Activated T-helper 17 cell treated with anti-CD3 and anti-CD28 coated beads, Interleukin-2, amount 50 U/mL, for 72 hours (primary cell): ENCODE measurements at places on chromosomes 7 and 10. TPM values are rescaled to one million over a fixed set of nuclear protein-coding genes. Genes with fewer than 3 reads are reported as not detected.

DNA sequence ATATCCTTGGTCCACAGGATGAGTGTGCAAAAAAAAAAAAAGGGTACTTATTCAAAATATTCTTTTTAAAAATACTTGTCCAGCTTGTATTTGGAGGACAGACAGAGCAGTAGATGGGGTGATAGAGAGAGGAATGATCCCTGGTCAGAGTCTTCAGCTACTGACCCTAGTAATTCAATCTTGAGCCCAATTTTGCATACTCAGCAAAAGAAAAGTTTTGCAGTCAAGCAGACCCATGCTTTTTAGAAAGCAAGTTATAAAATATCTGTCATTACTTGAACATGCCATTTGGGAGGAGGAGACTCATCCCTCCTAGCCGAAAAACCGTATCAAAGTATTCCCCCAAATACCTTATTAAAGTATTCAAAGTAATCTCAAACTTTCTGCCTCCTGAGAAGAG, 585.0 kb downstream of the KCNMA1 start:
- no peak for ATAC-seq

GRCh38 chr10:62581351-62581750, 207.2 kb downstream of the ZNF365 start:
- no peak for ATAC-seq

GRCh38 chr10:63547628-63548360, 26.6 kb downstream of the REEP3 start:
- no peak for ATAC-seq

Gene GPC2
- 4.9 TPM for total RNA-seq

- no peak for ATAC-seq
Measured at GRCh38 chr7:41571573-41571972, 131.3 kb downstream of the INHBA start.

DNA sequence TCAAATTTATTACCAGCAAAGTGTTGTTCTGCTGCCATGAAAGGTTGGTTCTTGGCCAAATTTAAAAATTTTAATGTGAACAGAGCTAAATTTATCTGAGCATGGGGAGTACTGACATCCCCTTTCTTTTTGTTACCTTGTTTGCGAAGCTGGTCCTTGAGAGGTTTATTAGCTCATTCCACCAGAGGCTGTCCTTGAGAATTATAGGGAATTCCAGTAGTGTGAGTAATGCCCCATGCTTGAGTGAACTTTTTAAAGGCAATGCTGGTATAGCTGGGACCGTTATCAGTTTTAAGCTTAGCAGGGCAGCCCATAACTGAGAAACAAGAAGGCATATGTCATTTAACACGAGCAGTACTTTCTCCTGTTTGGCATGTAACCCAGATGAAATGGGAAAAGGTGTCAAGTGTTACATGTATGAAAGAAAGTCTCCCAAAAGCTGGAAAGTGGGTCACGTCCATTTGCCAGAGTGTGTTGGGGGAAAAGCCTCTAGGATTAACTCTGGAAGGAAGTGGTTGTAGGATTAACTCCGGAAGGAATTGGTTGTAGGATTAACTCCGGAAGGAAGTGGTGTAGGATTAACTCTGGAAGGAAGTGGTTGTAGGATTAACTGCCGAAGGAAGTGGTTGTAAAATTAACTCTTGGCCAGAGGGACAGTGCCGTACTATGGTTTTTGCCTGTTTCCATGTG, 37.3 kb upstream of the AKR1C2 start:
- no peak for ATAC-seq

Gene ATG9B
- 2.9 TPM for total RNA-seq

Gene TIMM23B
- total RNA-seq: 22.1 TPM

DNA sequence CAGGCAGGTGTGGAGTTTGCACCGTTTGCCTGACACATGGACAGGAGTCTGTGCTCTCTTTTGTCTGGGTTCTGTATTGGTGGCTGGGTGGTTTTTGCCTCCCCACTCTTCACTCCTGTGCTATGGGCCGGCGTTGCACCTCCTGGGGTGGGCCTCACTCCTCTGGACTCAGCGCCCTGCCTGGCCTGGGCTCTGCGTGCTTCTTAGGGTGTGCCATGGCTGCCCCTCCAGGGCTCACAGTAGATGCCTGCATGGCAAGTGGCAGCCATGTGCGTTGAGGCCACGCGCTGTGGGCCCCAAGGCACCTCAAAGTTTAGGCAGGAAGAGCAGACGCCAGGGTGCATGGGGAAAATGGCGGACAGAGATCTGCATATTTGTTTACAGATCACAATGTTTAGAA, 319.8 kb downstream of the ADARB2 start:
- no peak for ATAC-seq

Gene MRC1
- not detected for total RNA-seq

Gene HOXA2
- total RNA-seq: not detected

Gene PAPOLB
- not detected for total RNA-seq

Gene GPR26
- not detected for total RNA-seq

Gene TRIL
- total RNA-seq: not detected

- ATAC-seq: no peak
Measured at GRCh38 chr7:130904792-130905191, 170.8 kb upstream of the KLF14 start.

GRCh38 chr7:94047956-94048355, 43.8 kb upstream of the BET1 start:
- ATAC-seq: no peak

DNA sequence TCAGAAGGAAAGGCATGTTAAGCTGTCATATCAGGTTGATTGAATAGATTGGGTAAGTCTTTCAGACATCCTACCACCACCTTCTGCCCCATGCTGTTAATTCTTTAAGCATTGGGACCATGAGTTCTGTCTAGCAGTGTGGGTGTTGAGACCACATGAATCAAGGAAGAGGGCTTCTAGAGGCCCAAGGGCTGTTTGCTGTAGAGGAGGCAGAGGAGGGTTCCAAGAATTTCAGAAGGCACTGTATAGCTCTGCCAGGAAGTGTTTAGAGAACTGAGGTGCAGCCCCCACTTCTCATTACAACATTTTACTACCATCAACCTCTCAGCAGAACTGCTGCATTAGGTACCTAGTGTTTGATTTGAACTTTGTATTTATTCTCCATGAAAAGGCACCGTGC, 720.2 kb downstream of the AUTS2 start:
- peak; percentile 16 for ATAC-seq

Gene LRRD1
- 0.19 TPM for total RNA-seq

GRCh38 chr7:147774461-147774860, 816.1 kb upstream of the C7orf33 start:
- no peak for ATAC-seq

GRCh38 chr7:13851736-13852135, 137.7 kb downstream of the ETV1 start:
- no peak for ATAC-seq

GRCh38 chr7:132180481-132180880, 395.8 kb downstream of the PLXNA4 start:
- ATAC-seq: no peak

Gene GRB10
- 1.7 TPM for total RNA-seq

DNA sequence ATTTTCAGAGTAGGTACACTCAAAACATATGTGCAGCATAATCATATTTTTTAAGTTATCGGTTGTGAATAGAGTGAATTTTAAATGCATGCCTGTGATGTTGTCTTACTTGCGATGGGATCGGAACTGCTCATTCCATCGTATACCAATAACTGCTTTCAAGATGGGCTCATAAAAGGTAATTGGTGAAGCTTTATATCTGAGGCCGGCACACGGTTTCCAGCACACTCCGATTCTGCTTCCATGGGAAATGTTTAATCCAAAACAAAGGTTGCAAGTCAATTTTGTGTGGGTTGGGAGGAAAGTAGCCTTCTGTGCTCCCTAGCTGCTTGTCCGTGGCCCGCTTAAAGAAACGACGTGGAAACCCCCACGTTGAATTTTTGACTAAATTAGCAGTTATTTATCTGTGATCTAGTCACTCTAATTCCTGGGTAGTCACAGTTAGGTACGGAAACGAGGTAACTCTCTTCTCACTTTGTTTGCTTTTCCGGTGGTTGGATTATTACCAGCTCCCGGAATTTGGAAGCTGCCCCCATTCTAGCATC, 10.1 kb upstream of the CELF2 start:
- no peak for ATAC-seq

GRCh38 chr7:133629701-133630100, 376.8 kb downstream of the EXOC4 start:
- ATAC-seq: no peak

DNA sequence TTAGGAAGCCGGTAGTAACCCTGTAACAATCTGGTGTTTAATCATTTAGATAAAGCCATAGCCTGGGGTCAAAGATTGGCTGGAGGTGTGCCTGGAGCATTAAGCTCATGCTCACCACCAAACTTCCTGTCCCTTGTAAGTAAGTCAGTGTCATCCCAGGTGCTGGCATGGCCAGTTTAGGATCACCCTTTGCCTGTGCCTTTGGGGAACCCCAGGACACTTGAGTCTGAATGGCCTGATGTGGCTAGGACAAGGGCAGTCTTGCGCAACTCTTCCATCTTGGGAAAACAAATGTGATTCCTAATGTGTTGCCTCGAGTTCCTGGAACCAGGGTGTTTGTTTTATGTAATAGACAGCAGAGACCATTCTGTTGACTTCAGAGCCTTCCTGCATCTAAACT, 154.8 kb downstream of the GRK5 start:
- ATAC-seq: no peak

GRCh38 chr10:824946-825345, 106.6 kb downstream of the LARP4B start:
- ATAC-seq: no peak

DNA sequence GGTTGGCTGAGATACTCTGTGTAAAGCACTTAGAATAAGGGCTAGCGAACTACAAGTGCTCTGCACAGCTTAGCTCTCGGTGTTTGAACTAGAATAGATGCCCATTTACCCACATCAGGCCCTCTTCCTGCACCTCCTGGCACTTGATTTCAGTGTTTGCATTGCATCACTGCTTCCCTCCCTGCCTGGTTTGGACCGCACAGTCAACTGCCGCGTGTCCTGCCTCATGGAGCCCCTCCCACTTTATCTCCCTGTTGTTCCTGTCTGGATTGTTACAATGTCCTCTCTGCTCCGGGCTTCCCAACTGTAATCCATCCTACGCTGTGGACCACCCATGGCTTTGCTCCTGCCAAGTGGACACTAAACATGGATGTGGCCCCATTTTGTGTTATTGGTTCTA, 2.3 kb downstream of the FAM107B start:
- no peak for ATAC-seq

DNA sequence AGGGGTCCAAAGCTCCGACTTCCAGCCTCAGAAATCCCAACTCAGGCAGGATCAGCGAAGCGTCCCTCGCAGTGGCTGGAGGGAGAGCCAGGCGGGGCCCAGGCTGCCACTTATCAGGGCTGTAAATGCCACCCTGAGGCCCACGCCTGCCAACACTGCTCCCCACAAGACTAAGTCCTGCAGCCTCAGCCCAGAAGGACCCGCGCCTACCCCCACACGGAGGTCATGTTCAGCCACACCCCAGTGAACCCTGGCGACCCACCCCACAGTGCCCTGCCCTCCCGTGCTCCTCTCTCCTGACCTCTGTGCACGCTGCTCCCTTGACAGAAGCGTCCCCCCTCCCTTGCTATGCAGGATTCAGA, 3.2 kb downstream of the PSMG3 start:
- ATAC-seq: no peak

- ATAC-seq: peak; percentile 77
Measured at GRCh38 chr10:91759581-91759986, 38.6 kb upstream of the TNKS2 start.

Gene ZNF394
- 28.9 TPM for total RNA-seq
